Cortex of kidney (tissue), 1 donor: ENCODE measurements at places on chromosomes 6 and 20.

GRCh38 chr6:158040051-158040803 is 58.6 kb downstream of the SYNJ2 start:
- DNase-seq = no peak

DNA sequence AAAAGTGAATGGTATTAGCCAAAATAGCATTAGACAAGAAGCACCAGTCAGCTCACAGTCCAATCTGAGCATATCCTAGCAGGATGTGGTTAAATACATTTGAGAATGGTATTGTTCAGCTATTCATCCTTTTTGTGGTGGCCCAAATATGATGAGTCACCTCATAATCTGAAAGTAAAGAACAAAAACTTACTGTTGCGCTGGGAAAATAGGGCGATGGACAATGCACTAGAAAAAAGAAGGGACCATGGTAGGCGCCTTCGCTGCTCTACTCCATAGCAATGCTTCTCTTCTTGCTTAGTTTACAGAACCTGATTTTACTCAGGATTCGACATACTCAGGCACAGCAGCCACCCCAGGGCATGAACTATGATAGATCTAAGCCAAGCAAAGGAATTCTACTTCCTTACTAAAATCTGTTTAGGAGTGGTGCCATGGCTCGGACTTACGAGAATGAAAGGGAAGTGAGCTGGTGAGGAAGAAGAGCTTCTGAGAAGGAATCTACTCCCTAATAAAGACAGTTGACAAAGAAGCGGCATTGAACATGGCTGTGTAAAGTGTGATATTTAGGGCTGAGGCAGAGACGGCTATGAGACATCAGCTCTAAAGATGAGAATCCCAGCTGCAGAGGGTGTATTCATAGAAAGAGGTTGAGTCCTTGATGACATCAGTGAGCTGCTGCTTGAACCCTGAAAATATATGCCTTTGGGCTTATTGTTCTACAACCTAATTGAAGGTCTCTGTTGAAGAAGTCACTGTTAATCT is 16.6 kb upstream of the FBXO9 start:
- no peak for DNase-seq

DNA sequence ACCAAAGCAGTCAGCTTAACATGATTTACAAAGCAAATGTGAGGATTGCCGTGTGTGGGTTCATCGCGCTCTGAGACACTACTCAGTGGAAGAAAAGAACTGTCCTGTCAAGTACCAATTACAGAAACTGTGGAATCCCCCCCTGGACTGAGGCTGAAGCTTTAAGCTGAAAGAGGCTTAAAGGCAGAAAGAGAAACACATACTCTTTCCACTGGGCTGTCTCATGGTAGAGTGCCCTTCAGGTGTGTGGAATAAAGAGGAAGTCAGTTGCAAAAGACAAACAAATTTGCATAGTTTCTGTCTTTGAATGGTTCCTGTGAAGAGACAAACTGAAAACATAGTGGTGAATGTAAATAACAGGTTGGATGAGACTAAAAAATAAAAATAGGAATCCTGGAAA is 560.4 kb upstream of the SYNCRIP start:
- DNase-seq = no peak

- DNase-seq = no peak
These were observed 33.8 kb upstream of the PMEPA1 start for GRCh38 chr20:57743450-57744095.

- no peak for DNase-seq
These were observed 16.1 kb upstream of the SLC17A3 start for GRCh38 chr6:25889877-25890853.

- DNase-seq = no peak
These were observed 14.8 kb downstream of the APMAP start for GRCh38 chr20:24977797-24978196.

DNA sequence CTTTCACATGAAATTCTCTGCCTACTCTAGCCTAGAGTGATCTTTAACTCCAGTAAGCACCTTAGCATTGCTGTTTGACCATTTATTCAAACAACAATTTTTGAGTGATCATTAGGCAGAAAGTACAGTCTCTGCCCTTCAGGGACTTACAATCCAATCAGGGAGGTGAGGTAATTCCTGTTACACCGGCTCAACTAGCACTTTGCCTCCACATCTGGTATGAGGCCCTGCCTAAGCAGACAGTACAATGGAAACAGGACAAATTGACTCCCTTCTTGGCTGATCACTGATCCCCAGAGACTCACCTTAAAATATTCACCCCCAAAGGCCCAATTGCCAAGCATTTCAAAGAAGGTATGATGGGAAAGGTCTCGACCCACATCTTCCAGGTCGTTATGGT is 1.4 kb downstream of the AARS2 start:
- DNase-seq = no peak

DNA sequence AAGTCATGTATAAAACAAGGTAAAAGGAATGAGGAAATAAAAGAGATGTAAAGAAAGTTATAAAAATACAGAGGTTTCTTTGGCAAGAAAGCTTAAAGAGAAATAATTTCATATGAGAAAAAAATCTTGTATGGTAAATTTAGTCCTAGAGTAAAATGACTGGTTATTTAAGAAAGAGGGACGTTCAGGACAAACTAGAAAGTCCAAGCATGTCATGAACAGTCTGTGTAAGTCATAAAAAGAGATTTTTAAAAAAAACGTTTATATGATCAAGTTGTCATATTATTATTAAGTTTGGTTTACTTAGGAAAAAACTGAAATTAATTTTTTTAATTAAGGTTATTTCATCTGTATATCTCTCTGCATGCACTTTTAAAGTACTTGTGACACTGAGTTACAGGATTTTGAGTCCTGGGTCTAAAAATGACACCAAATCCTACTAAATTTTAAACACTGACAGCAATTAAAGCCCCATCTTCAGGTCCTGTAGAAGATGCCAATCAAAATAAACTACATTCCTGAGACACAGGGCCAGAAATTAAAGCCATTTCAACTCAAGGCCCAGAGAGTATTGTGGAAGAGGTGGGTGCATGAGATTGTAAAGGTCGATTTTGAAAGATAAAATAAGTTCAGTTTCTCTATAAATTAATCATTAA is 62.4 kb downstream of the AGPAT4 start:
- DNase-seq = no peak

GRCh38 chr6:119284861-119285521 is 64.6 kb downstream of the MAN1A1 start:
- DNase-seq = no peak

- no peak for DNase-seq
These were observed 2.4 kb downstream of the MTCL3 start for GRCh38 chr6:127516662-127517273.

DNA sequence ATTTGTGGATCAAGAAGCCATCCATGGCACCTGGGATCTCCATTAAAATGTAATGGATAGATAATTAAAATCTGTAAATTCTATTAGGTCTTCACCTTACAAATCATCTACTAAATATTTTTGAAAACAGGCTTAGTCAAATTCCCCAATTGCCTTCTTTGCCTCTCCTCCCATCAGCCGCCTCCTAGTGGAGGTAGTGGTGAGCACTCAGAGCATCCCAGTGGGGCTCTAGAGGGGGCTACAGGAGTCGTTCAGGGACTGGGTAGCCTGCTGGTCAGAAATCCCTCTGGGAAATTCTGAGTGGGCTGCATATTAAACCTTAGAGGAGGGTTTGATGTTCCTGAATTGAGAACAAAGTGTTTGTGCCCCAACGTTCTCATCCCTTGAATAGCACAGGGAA is 20.8 kb upstream of the PAX1 start:
- no peak for DNase-seq

GRCh38 chr20:13265941-13266340 is 44.9 kb downstream of the ISM1 start:
- no peak for DNase-seq

GRCh38 chr6:3444276-3445088 is 12.4 kb downstream of the SLC22A23 start:
- no peak for DNase-seq

DNA sequence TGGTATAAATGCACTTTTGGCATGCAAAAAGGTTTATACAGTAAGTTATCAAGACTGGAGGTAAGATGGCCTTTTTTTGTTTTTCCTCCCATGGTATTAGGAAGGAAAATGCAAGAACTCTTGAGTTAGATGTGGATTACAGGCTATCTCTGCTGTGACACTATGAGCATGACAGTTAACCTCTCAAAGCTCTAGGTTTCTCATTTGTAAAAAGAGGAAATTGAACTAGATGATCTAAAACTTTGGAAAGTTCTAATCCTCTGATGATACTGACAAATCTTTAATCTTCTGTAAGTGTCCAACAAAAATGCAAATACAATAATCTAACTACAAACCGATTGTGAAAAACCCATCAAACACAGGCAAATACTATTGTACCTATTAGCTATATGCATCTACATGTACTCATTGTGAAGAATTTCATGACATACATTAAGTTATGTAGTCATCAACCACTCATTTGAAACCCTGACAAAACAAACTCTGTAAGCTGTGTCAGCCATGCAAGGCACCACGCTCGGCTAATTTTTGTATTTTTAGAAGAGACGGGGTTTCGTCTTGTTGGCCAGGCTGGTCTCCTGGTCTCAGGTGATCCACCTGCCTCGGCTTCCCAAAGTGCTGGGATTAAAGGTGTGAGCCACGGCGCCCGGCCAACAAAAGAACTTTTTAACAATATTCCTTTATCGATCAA is 4.2 kb downstream of the CDK19 start:
- no peak for DNase-seq

GRCh38 chr6:3333263-3333662 is 74.5 kb downstream of the PSMG4 start:
- no peak for DNase-seq

DNA sequence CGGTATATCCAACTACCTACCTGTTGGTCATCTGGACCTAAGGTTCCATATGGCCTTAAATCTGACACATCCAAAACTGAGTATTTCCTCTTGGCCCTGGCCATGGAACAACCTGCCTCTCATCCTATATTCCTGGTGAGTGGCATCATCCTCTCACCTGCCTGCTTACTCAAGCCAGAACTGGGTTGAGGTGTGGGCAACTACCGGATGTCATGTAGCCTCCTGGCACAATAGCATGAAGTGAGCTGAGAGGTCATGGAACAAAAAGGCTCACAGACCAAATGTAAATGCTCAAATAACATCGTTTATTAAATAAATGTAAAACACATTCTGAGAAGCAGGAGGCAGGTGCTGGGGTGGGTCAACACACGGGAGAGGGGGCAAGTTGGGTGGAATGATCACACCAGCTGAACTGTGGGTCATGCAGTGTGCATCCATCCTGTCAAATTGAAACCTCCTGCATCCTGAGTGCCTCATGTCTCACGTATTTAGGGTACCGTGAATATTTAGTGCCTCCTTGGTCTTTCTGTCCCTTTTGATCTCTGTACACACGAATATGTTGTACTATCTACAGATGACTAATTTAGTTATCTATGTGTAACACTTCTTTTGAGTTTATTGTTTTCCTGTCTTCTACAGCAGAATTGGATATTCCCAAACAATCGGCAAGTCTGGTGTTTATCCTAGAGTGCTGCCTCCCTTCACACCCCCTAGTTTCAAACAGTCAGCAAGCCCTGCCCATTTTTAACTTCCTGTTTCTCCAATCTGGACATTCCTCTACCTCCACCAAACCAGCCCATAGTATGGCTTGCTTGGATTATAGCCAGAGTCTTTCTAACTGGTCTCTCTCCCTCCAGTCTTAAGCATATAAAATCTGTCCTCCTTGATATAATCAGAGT is 7.9 kb upstream of the POU5F1 start:
- DNase-seq = no peak

DNA sequence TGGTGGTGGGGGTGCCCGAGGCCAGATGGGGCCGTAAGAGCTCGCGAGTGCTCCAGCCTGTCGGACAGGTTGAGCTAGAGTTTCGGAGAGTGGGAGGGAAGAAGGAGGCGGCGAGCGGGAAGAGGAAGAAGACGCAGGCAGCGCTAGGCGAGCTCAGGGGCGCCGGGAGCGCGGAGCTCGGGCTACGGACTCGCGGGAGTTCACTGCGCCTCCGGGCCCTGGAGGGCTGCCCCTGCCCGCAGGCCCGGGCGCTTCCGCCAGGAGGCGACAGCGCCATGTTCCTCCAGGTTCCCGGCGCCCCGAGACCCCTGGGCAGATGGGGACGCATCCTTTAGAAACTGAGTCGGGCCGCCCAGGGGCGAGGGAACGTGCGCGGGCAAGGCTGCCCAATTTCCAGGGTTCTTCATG is 984 bp downstream of the TFAP2C start:
- no peak for DNase-seq

GRCh38 chr20:21936261-21936660 is 230.8 kb downstream of the PAX1 start:
- DNase-seq = no peak

DNA sequence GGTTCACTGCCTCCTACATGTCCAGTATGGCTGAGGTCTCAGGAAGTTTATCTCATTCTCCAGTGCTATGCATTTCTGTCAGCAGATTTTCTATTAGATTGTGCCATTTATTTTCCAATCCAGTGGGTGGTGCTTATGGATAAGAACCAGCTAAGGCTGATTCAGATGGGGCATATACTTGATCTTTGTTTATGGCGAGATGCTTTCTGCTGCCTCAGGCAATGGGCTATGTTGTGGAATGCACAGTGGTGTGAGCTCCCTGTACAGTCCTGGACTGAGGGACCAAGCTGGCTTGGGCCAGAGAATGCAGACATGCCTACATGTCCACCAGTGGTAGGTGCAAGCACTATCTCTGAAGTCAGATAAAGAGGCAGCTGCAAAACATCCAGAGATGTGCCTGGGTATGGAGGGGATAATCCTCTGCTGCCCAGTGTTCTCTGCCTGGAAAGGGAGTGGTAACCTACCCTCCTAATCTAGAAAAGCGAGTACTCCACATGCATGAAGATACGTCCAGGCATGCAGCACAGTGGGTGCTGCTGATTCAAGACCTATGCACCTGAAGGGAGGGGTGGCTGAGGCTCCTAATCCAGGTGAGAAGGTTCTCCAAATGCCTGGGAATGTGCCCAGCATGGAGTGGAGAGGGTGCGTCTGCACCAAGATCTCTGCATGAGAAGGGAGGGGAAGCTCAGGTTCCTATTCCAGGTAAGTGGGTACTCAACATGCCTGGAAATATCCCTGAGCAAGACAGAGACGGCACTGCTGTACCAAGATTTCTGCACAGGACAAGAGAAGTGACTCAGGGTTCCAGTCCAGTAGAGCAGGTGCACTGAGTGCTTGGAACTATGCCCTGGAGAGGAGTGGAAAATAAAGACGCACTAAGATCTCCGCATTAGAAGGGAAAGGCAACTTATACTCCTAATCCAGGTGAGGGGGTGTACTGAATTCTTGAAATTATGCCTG is 9.4 kb downstream of the CST4 start:
- no peak for DNase-seq

- no peak for DNase-seq
These were observed 43.9 kb upstream of the FAM135A start for GRCh38 chr6:70369332-70369950.
